ENCODE measurements at places on chromosomes 12 and 14.

- no peak for DNase-seq
These were observed 165.8 kb downstream of the KSR2 start for GRCh38 chr12:117803001-117803400.

GRCh38 chr12:92871116-92871515 lies 58.0 kb downstream of the EEA1 start:
- DNase-seq = no peak

GRCh38 chr12:94141892-94142291 lies 6.5 kb upstream of the PLXNC1 start:
- no peak for DNase-seq

GRCh38 chr12:67964456-67964855 lies 24.8 kb upstream of the IFNG-AS1 start:
- DNase-seq = no peak

GRCh38 chr14:49892301-49892635 lies 614 bp upstream of the ARF6 start:
- peak; percentile 92 for DNase-seq

- DNase-seq = no peak
These were observed 11.1 kb upstream of the SMAGP start for GRCh38 chr12:51281202-51281924.

GRCh38 chr12:10553148-10553547 lies 47.5 kb downstream of the EIF2S3B start:
- no peak for DNase-seq

- no peak for DNase-seq
These were observed 24.6 kb upstream of the BCL7A start for GRCh38 chr12:121996945-121997612.

- peak; percentile 3 for DNase-seq
These were observed 6.1 kb downstream of the FAM186A start for GRCh38 chr12:50390316-50390741.

- no peak for DNase-seq
These were observed 1212.5 kb downstream of the GALC start for GRCh38 chr14:86780461-86780860.

DNA sequence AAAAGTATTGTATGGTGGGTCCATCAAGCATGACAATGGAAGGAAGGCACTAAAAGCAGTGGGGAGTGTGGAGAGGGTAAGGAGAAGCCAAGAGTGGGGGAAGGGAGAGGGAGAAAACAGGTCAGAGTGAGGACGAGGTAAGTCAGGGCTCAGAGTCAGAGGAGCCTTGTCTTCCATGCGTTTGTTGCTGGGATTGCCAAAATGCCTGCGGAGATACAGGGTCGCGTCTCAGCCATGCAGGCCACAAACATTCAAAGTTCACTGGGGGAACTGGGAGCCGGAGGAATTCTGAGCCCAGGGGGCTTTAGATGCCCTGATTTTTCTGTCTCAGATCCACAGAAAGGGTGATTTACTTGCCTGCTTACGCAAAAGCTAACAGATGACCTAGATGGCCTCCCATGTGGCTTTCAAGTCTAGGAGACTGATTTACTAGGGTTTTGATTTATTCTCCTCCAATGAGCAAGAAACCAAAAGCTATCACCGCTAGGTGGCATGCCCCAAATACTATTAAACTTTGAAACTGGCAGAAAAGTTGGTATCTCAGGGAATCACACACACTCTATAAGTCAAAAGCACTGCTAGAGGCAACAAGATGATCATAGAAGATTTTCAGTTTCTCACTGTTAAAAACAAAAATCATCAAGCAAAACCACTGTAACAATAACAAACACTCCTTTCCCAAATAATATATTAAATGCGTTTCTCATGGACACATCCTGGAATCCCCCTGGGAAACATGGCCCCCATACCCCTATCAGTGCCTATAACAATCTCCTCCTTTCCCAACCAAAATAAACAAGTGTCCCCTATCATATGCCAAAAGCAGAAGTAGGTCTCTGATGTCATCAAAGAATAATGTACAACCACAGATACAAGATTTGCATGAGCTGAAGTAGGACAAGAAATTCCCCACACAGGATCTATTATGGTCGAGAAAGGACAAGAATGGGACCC lies 26.6 kb upstream of the MDM1 start:
- DNase-seq = peak; percentile 86

- no peak for DNase-seq
These were observed 146.5 kb downstream of the PAPOLA start for GRCh38 chr14:96648506-96649326.

GRCh38 chr14:41313196-41313595 lies 293.5 kb upstream of the LRFN5 start:
- peak; percentile 10 for DNase-seq

GRCh38 chr12:22729957-22730443 lies 105.0 kb downstream of the ETNK1 start:
- DNase-seq = no peak

DNA sequence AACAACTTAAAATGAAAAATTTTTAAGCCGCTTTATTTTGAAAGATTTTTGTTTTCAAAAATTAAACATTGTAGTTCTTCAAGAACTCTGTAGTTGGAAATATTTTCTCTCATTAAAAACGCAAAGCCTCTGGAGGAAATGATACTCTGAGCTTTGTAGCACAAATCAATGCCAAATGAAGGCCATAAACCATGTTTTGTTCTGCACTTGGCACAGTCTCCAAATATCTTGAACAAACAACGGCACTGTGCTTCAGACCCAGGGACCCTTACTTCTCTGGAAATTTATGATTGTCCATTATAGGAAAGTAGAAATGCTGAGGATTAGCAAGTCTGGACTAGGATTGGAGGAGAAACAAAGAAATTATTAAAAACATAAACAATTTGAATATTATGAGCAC lies 160.8 kb upstream of the BMP4 start:
- no peak for DNase-seq

GRCh38 chr14:103144085-103144484 lies 20.8 kb downstream of the TNFAIP2 start:
- DNase-seq = no peak

DNA sequence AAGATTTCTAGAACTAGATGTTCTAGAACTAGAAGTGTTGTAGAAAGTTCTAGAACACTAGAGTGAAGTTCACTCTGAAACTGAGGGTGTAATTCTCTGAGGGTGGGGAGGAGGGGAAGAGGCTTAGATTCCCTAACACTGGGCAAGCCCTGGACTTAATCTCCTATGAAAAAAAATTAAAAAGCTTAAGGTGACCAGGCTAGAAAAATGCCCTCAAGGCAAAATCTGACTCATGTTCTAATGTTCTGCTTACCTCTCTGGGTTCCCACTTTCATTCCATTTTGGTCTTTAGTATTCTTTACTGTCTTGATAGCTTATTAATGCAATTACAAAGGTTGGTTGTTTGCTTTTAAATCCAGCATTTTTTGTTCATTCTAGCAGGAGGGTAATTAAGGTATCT lies 101.5 kb downstream of the KICS2 start:
- no peak for DNase-seq

DNA sequence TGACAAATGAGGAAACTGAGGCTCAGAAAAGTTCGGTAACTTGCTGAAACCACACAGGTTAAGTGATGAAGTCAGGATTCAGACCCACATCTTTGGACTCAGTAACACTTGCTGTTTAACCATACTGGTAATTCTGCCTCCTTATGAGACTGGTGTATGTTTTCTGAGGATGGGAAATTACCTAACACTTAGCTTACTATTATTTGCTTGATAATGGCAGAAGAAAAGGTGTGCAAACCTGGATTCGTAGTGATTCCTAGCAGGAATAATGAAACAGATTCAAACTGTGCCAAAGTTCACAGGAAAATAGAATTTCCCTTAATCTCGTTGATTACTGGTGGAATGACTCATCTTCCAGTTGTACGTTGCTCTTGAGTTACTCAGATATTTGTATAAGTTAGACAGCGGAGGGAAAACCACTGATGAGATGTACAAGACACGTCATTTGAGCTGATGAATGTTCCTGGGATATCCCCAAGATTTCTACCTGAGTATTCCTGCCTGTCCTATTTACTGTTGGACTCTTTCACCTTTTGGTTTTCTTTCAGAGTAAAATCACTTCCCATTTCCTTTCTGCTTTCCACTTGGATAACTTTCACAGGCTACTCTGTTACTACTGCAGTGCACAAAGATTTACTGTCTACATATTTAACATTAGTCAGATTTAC lies 37.5 kb downstream of the PRORP start:
- DNase-seq = no peak

DNA sequence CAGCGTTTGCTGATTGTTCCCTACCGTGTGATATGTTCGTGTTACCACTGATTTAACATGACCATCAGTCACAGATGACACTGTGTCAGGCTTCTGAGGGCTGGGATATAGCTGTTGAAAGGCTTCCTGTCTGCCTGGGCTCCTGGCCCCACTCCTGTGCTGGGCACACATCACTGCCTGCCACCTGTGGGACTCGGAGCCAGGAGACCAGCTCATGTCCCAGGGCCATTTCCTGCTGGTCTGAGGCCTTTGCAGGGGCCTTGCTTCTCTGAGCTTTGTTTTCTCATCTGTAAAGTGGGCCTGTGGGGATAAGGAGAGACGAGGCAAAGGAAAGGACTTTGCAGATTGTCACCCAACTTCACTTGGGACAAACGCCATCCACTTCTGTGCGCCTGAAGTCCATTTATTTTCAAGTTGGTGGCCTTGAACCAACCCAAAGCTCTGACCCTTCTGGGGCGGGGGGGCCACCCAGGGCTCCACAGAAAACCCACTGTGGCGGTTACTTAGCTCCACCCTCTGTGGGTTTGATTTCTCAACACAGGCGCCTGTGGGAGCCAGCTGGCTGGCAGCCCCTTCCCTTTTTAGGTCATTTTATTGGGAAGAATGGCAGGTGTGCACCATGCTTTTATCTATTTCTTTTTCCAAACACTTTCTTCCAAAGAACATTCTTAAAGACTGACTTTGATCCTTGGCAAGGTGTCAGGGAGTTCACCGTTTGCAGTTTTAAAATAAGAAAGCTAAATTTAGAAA lies 54.1 kb downstream of the BEGAIN start:
- DNase-seq = no peak

- DNase-seq = no peak
These were observed 34.4 kb downstream of the TMEM116 start for GRCh38 chr12:111978545-111978944.

DNA sequence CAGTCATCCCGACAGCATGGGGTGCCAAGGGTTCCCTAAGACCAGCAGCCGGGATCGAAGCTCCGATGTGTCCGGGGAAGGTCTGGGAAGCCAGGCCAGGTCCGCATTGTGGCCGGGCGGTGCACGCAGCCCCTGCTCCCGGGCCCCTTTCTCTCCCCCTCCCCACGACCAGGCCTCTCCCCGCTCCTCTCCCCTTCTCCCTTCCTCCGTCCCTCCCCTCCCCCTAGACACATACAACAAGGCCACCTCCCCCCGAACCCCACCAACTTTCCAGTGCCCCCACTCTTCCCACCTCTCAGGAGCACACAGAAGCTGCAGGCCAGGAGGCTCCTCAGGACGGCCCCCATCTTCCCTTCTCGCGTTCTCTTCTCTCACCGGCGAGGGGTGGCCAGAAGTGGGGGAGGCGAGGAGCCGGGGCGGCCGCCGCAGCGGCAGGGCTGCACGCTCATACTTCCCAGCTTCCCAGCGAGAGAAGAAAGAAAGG lies 413 bp downstream of the LRP6 start:
- DNase-seq = no peak

DNA sequence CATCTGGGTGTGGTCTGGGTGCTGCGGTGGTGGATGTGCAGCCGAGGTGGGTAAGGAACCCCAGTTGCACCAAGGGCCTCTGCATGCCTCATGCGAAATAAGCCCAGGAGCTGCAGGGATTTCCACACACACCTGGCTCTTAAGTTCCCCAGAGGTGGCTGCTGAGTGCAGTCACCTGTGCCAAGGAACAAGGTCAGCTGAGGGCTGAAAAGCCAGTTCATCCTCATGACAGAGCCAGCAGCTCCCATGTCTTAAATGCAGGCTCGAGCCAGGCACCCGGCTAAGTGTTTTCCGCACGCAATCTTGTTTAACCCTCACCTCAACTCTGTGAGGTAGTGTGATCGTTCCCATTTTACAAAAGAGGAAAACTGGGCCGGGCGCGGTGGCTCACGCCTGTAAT lies 9.7 kb downstream of the HVCN1 start:
- DNase-seq = no peak

GRCh38 chr12:58710901-58711300 lies 209.4 kb downstream of the LRIG3 start:
- DNase-seq = no peak

GRCh38 chr12:120760349-120761254 lies 35.0 kb downstream of the ACADS start:
- DNase-seq = peak; percentile 24

DNA sequence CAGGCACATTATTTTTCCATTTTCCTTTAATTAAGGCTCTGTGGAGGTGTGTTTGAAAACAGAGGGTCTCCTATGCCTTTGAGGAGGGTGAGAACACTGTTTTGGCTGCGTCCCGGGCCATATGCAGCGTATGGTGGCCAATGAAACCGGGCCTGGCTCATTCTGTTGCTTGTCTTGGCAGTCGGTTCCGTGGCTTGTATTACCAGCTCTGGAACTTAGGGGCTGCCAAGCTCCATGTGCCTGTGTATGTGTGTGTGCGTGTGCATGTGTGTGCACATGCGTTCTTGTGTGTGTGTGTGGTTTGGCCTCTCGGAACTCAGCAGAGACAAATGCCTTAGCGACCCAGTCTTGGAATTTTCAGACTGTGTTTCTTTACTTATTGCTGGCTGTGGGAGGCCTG lies 2.7 kb downstream of the JDP2 start:
- DNase-seq = peak; percentile 80

DNA sequence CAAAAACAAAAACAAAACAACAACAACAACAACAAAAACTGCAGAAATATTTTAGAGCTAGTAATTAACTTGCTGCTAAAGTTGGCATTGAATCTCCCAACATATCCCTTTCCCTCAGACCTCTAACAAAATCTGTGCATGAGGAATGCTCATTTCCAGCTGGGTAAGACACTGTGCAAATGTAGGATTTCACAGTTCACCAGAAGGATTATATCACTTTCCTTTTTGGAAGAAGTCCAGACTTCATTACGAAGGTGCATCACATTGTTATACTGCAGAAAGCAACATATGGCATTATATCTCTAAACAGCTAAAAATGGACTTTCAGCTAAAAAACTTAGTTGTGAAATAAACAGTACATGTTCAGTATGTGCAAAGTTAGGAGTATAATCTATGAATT lies 341.8 kb downstream of the FSCB start:
- no peak for DNase-seq

DNA sequence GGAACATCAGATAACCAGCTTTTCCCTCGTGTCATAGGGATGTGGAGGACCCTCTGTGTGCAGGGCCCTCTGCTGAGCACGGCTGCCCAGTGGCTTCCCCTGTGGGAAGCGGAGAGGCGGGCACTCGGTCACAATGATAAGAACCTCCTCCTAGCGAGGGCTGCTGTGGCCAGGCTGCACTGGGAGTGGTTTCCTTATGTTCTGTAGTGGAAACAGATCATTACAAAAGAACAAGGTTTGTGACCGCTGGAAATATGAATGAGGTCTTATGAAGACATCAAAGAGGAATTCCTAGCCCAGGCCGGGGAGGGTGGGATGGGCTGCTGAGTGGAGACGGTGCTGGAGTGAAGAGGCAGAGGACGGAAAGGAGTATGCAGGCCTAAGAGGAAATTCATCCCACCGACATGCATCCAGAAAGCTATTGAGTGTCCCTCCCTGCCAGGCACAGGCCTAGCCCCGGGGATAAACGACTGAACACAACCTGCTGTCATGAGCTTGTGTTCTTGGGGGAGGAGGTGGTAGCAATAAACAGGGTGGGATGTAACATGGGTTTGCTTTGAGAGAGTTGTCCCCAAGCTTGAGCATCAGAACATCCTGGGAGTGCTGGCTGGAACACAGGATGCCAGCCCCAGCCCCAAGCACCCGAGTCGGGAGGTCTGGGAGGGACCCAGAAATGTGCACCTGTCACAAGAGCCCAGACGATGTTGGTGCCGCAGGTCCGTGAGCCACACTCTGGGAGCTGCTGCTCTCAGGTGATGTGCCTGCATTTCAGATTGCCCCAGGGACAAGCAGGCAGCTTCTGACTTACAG lies 37.5 kb downstream of the FZD10 start:
- DNase-seq = no peak

Data from eye (tissue), 1 donor.